ENCODE measurements at places on chromosomes 7 and 10.

DNA sequence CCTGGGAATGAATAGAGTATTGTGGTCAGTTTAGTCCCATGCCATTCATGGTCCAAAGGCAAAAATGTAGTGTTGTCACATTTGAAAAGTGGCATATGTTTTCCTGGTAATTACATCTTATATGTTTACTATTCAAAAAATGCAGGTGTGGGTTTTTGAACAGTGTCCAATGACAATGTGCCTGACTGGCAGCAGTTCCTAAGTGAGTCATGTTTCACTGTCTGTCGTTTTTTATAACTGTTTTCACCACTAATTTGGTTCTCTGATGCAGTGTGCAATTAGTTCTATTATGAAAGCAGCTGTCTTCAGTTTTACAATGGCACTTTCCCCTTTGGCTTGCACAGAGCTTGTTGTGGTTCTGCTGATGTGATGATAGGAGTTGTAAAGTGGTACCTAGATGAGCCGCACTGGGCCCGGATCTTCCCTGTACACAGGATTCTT lies 162.3 kb downstream of the SEM1 start:
- DNase-seq = no peak

DNA sequence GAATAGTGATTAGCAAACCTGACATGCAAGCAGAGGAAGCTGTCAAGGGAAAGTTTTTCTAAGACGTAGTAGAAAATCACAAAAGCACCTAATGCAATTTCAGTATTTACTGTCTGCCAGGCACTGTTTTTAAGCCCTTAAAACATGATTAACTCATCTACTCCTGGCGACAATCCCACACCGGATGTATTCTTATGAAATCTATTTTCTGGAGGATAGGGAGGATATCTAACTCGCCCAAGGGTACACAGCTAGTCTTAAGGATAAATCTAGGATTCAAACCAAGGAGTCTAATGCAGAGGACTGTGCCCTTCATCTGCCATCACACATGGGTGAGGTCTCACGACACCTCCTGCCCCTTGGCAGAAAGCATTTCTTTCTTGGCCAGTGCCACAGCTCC lies 47.8 kb upstream of the FIGNL1 start:
- DNase-seq = no peak

- no peak for DNase-seq
Measured at GRCh38 chr7:27888736-27889135, 148.8 kb downstream of the TAX1BP1 start.

DNA sequence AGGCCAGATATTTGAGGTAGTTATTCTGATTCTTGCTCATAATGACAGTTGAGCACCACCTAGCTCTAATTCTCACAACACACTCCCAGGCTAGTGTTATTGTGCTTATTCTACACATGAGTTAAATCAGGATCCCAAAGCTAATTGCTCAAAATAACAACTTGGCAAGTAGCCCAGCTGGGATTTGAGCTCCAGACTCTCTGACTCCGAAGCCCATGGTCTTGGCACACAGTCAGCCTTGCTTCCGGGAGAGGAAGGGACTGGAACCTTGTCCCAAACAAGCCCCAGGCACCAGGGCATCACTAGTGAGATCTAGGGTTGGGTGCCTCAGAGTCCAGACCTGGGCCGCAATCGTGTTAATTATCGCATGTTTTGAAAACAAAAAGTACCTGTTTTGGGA lies 101.4 kb downstream of the GPAM start:
- DNase-seq = no peak

GRCh38 chr10:89651916-89652573 lies 7.0 kb upstream of the PANK1 start:
- no peak for DNase-seq

GRCh38 chr7:32217341-32218153 lies 147.3 kb upstream of the PDE1C start:
- DNase-seq = no peak

GRCh38 chr7:13067036-13067435 lies 379.6 kb downstream of the ARL4A start:
- DNase-seq = no peak

GRCh38 chr7:130632111-130632510 lies 36.4 kb downstream of the COPG2 start:
- DNase-seq = no peak

DNA sequence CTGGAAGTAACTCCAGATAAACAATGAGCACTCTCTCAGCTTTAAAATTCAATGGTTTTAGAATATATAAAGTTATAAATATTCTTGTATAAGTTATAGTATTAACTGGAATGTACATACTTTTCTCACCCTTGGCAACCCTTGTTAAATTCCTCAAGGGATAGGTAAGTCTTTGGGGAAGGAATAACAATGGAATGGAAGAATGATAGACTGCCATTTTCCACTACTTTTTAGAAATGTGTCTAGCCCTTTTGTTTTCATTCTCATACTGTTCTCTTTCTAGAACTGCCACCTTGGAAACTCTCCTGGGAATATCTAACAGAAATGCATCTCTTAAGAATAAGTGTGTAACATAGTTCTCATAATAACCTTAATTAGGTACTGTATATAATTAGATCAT lies 8.3 kb downstream of the KIF5B start:
- no peak for DNase-seq

DNA sequence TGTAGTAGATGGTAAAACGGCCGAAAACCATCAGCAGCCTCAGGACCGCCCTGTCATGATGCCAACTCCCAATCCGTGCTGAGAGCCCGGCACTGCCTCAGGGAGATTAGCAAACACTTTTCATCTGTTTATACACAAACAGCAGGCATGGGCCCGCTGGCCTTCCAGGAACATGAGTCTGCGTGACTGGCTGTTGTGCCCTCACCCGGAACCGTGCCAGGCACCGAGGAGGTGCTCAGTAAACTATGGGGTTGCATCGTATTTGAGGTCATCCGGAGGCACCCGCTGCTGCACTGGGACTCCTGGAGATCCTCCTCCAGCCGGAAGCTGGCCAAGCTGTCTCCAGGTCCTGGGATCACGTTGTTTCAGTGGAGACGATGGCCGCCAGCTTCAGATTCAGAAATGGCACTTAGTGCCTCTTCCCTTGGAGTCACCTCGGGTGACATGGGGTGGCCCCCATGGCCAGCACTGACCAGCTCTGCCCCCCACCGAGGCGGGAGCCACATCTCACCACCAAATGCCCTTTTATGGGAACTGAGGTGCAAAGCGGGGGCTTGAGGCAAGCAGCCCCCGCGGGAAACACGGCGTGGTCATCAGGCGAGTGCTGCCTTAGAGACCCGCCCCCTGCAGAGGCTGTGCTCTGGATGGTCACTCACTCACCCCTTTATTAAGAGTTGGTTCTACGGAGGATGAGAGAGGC lies 585.9 kb downstream of the PTPRN2 start:
- DNase-seq = no peak

- DNase-seq = no peak
Measured at GRCh38 chr7:151146761-151147160, 20.7 kb downstream of the GBX1 start.

DNA sequence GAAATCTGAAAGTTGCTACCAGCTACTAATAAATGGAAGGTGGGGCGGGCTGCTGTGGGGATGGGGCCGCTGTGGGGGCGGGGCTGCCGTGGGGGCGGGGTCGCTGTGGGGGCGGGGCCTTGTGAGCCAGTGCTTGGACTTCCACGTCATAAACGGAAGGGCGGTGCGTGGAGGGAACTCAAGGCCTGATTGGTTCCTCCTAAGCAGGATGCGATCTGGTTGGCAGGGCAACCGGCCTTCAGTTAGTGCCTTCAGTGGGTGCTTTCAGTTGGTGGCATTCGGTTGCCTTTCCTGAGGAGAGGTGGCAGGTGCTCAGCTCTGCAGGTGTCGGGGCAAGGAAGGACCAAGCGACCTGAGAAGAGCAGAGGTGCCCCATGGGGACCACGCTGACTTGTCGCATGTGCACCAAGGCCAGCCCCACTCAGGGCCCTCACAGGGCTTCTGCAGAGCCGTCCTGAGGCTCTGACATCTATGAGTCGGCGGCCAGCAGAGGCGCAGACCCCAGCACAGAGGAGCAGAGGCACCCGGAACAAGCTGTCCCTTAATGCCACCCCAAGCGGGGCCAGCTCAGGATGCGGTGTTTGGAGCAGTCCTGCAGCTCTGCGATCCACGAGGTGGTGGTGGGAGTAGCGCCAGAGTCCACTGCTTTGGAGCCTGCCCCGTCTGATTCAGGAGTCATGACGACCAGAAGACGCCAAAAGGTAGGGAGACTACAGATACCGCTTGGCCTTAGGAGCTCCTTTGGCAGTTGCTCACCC lies 54.4 kb upstream of the PDSS1 start:
- DNase-seq = no peak

- DNase-seq = no peak
Measured at GRCh38 chr7:94374721-94375566, 19.8 kb upstream of the COL1A2 start.

DNA sequence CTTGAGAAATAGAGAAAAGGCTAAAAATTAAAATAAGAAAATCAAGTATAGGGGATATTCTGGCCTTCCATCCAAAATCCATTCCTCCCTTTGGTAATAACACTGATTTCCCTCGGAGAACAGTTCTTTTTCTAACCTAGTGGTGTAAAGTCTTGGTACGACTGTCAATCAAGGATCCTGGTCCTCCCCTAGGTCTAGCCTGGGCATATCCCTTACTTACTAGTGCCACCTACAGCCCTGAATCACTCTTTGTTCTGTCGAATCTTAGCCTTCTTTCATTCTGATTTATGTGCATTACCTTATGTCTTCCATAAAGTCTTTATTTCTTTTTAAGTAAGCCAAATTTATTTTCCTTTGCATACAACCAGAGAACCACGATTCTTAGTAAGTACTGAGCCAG lies 298.7 kb upstream of the LRRTM3 start:
- no peak for DNase-seq

DNA sequence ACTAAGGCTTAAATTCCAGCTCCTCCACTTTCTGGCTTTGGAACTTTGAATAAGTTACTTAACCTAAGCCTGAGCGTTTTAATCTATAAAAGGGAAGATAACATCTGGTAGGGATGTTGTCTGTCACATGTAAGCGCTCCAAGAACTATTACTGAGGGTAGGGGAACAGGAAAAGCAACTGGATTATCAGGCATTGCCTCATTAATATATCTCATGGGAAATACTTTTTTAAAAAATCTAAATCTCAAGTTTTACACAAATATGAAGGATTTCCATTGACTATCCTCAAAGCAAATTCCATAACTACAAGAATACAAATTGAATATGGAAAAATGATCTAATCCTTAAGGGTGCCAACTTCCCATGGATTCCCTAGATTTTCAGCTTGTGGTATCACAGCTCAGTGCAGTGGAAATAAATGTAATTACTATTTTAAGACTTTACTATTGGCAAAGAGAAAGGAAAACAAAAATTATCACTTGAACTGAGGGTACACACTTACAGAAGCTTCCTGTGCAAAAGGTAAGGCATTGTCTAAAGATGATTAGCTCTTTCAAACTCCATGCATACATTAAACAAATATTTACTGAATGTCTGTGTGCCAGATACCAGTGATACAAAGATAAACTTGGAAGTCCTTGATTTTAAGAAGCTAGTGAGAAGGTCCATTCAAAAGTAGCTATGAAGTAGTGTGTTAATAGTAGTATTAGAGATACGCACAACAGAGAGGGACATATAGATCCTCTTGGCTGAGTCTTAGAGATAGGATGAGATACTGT lies 38.4 kb downstream of the NT5C2 start:
- no peak for DNase-seq

DNA sequence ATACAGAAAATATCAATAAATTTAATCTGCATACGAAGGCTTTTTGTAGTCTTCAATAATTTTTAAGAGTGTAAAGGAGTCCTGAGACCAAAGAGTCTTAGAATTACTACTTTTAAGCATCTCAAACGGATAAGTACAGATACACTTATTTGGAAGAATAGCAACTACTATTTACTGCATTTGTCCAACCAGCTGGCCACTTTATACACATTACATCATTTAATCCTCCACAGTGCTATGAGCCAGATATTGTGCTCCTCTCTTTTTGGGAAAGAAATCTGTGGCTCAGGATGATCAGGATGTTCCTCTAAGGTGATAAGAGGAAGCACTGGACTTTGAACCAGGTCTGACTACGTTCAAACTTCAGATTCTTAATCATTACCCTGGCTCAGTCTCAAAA lies 588.6 kb upstream of the LRRTM3 start:
- no peak for DNase-seq

GRCh38 chr10:107913317-107914294 lies 749.1 kb upstream of the SORCS1 start:
- no peak for DNase-seq

GRCh38 chr10:113612154-113612553 lies 51.7 kb downstream of the NRAP start:
- DNase-seq = no peak
